CD4-positive, alpha-beta T cell (primary cell): ENCODE measurements at places on chromosomes 6 and 20. TPM values are rescaled to one million over a fixed set of nuclear protein-coding genes. Genes with fewer than 3 reads are reported as not detected.

Gene PRDM13
- not detected for total RNA-seq

GRCh38 chr6:25413207-25413905 lies 134.2 kb downstream of the CARMIL1 start:
- no peak overlapping the region for H3K4me3 ChIP-seq
- no peaks in the 10 kb centered on the region for H3K36me3 ChIP-seq
- no peaks in the 10 kb centered on the region for H3K27me3 ChIP-seq
- no peak overlapping the region for H3K27ac ChIP-seq
- no peak for DNase-seq
- peaks cover 16% of the 10 kb centered on the region for H3K4me1 ChIP-seq

DNA sequence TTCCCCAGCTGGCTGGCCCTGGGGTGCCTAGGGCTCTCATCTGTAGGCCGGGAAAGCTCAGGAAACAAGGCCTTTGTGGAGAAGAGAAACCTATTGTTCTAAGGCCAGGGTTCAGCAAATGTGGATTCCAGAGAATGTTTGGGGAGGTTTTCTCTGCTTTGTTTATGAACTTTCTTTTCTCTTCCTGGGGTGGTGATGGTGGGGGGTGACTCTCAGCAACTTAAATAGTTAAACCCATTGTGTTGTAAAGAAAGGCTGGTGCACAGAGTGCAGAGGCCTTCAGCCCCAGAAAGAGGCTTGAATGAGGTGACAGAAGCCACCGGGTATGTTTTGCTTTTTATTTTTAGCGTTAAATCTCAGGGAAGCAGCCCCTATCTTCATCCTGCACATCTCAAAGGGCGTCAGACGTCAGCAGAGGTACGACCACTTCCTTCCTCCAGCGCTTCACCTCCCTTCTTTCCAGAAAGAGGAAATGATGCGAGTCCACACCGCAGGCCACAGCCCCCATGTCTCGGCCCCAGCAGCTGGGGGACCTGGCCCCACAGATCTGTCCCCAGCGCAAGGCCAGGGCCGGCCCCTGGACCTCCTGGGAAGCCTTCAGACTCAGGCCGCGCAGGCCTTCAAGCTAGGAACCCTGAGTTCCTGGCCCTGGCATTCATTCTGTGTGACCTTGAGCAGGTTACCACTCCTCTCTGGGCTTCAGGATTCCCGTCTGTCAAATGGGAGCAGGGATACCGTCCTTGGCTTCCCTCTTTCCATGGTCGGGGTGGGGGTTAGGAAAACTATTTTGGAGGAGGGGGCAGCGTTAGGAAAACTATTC lies 605 bp upstream of the PPP1R16B start:
- peak overlapping the region; percentile 96 for H3K27ac ChIP-seq
- H3K27me3 ChIP-seq: no peaks in the 10 kb centered on the region
- H3K36me3 ChIP-seq: no peaks in the 10 kb centered on the region
- peaks cover 51% of the 10 kb centered on the region for H3K4me1 ChIP-seq
- peak; percentile 63 for DNase-seq
- H3K4me3 ChIP-seq: peak overlapping the region; percentile 98

DNA sequence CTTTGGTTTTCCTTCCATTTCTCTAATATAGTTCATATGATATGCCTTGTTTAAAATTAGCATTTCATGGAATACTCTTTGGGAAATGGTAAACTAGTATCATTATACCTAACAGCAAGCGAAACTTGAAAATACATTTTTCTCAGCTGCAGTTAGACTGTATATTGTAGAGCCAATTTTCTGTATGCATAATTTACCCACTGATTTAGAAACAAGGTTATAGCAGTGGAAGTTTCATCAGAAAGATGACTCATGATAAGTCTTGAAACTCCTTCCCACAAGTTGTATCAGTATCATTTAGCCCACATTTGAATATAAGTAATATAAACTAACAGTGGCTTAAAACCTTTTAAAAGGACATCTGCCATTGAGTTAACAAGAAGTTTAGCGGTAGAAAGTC lies 164.8 kb upstream of the BMP5 start:
- no peak for DNase-seq
- no peak overlapping the region for H3K27ac ChIP-seq
- H3K36me3 ChIP-seq: no peaks in the 10 kb centered on the region
- H3K4me3 ChIP-seq: no peak overlapping the region
- H3K4me1 ChIP-seq: no peaks in the 10 kb centered on the region
- no peaks in the 10 kb centered on the region for H3K27me3 ChIP-seq

DNA sequence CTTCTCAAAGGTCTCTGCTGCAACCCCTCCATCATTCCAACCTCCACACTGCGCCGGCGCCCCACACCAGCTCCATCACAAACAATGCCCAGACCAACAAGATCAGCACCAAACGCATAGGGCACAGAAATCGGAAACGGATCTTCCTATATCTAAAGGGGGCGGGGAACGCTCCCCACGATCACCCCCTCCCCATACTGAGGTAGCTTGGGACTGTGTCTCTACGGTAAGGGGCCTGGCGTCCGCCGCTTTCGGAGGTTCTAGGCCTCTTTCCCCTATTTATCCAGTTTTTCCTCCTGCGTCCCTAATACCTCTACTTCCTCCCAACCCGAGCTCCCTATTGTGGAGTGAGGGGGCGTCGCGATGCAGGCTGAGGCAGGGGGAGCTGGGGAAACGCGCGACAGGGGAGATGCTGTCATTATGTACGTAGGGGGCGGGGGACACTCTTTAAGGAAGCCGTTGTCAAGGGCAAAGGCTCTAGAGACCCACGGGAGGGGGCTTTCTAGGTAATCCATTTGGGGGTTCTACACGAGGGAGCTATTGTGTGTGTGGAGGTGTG lies 909 bp downstream of the DNAAF9 start:
- no peaks in the 10 kb centered on the region for H3K36me3 ChIP-seq
- DNase-seq: no peak
- peak overlapping the region; percentile 99 for H3K4me3 ChIP-seq
- no peaks in the 10 kb centered on the region for H3K27me3 ChIP-seq
- H3K4me1 ChIP-seq: peaks cover 24% of the 10 kb centered on the region
- peak overlapping the region; percentile 52 for H3K27ac ChIP-seq

Gene TBXT
- not detected for total RNA-seq

Gene SUPT3H
- 10.5 TPM for total RNA-seq

Gene MAPK13
- 58.5 TPM for total RNA-seq

GRCh38 chr6:140050101-140050995 lies 675.9 kb upstream of the CITED2 start:
- no peaks in the 10 kb centered on the region for H3K4me1 ChIP-seq
- no peak overlapping the region for H3K4me3 ChIP-seq
- H3K36me3 ChIP-seq: no peaks in the 10 kb centered on the region

GRCh38 chr6:150352321-150353296 lies 16.2 kb upstream of the IYD start:
- no peak overlapping the region for H3K27ac ChIP-seq
- no peaks in the 10 kb centered on the region for H3K4me1 ChIP-seq
- H3K4me3 ChIP-seq: no peak overlapping the region
- H3K36me3 ChIP-seq: no peaks in the 10 kb centered on the region
- no peaks in the 10 kb centered on the region for H3K27me3 ChIP-seq

GRCh38 chr6:111721753-111722154 lies 116.1 kb upstream of the TRAF3IP2 start:
- no peak overlapping the region for H3K27ac ChIP-seq
- H3K4me3 ChIP-seq: no peak overlapping the region
- H3K4me1 ChIP-seq: peaks cover 67% of the 10 kb centered on the region
- peaks cover 55% of the 10 kb centered on the region for H3K36me3 ChIP-seq

DNA sequence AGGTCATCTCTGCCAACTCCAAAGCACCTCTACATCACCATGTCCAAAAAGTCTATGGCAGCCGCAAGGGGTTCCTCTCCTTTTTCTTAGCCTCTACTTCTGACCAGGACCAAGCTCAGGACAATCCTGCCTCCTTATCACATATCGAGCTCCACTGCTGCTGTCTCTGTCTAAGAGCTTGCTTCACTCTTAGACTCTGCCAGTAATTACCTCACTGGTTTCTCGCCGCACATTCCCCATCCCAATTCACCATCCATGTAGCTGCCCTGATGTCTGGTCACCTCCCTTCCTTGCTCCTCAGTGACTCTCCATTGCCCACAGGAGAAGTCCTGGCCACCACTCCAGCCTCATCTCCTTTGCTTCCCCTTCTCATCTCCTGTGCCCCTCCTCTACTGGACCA lies 24.1 kb upstream of the PI16 start:
- H3K27ac ChIP-seq: no peak overlapping the region
- no peak for DNase-seq
- H3K36me3 ChIP-seq: peaks cover 4% of the 10 kb centered on the region
- peaks cover 6% of the 10 kb centered on the region for H3K4me1 ChIP-seq

Gene NXT1
- 57.1 TPM for total RNA-seq

DNA sequence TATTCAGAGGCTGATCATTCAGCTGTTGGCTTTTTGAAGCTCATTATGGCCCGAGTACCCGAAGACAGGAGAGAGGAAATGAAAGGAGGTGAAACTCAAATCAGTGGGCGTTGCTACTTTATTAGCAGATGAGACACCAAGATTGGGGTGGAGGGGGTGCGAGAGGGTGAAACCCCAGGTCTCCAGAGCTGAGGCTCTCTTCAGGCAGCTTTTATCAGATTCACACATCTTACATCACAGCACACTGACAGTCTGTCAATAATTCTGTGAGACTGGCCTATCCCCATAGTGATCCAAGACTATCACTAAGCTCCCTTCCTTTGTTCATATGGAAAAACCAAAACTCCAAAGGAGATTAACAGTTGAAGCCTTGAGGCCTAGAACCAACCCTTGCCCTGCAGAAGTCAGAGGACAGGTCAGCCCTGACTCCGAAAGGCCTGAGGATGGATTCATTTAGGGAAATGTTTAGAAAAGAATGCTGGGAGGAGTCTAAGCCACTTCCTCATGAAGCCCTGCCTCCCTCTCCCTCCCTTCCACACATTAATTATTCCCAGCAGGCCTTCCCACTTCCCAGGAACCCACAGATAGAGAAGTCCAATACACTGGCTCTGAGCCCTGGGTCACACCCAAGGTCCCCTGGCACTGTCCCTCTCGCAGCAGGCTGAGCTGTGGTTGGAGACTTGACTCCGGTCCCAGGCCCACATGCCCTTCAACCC lies 23.2 kb downstream of the TRERF1 start:
- DNase-seq: no peak
- H3K27me3 ChIP-seq: no peaks in the 10 kb centered on the region
- no peak overlapping the region for H3K4me3 ChIP-seq
- peak overlapping the region; percentile 52 for H3K27ac ChIP-seq
- H3K36me3 ChIP-seq: peaks cover 4% of the 10 kb centered on the region

GRCh38 chr6:31353384-31353945 lies 3.5 kb downstream of the HLA-B start:
- peaks cover 53% of the 10 kb centered on the region for H3K4me1 ChIP-seq
- peaks cover 51% of the 10 kb centered on the region for H3K36me3 ChIP-seq
- H3K4me3 ChIP-seq: peak overlapping the region; percentile 76
- H3K27me3 ChIP-seq: no peaks in the 10 kb centered on the region
- H3K27ac ChIP-seq: peak overlapping the region; percentile 37
- no peak for DNase-seq

DNA sequence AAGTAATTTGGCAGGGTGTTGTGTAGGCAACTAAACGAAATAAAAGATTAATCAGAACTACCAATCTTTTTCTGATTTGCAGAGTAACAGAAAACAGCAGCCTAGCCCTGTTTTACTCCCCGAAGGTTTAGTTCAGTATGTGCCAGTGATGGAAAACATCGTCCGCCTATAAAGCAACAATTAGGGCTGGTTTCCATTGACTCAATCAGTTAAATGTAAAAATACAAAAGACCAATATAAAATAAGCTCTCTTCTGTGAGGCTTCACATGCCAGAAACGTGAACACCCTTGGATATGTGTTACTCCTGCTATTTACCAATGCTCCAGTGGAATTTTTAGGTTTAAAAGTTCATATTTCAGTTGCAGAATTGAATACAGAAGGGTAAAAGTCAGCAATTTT lies 210.5 kb upstream of the RSPO3 start:
- no peaks in the 10 kb centered on the region for H3K4me1 ChIP-seq
- H3K27me3 ChIP-seq: no peaks in the 10 kb centered on the region
- H3K4me3 ChIP-seq: no peak overlapping the region

Gene BPI
- total RNA-seq: not detected

Gene CD83
- total RNA-seq: 36.4 TPM

- H3K4me1 ChIP-seq: peaks cover 16% of the 10 kb centered on the region
- H3K27me3 ChIP-seq: peaks cover 34% of the 10 kb centered on the region
- no peaks in the 10 kb centered on the region for H3K36me3 ChIP-seq
- no peak overlapping the region for H3K4me3 ChIP-seq
- DNase-seq: peak; percentile 83
These were observed 1.4 kb downstream of the NKX2-4 start for GRCh38 chr20:21395666-21396598.

GRCh38 chr6:90892271-90892670 lies 305.4 kb upstream of the MAP3K7 start:
- H3K4me1 ChIP-seq: no peaks in the 10 kb centered on the region
- H3K27me3 ChIP-seq: no peaks in the 10 kb centered on the region
- no peak overlapping the region for H3K27ac ChIP-seq
- H3K4me3 ChIP-seq: no peak overlapping the region
- no peaks in the 10 kb centered on the region for H3K36me3 ChIP-seq
- DNase-seq: no peak

DNA sequence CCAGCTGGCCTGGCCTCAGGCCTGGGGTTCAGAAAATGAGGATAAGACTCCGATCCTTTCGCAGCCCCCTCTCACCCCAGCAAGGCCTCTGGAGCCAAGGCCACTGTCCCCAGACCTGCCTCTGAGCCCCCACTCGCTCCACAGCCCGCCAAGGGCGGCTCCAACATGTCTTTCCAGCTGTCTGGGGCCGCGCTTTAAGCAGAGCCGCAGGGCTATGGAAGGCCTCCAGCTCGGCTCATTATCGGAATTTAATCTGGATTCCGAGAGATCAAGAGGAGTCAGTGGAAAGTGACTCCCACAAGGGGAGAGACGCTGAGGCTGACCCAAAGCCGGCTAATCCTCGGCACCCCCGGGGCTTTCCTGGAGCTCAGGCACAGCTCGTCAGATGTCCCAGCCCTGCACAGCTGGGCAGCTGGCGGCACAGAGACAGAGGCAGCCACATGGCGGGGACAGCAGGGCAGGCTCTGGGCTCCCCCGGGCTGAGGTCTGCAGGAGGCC lies 41.8 kb downstream of the BMP7 start:
- H3K36me3 ChIP-seq: no peaks in the 10 kb centered on the region
- H3K27me3 ChIP-seq: no peaks in the 10 kb centered on the region
- H3K4me3 ChIP-seq: no peak overlapping the region
- H3K27ac ChIP-seq: no peak overlapping the region

- H3K36me3 ChIP-seq: peaks cover 15% of the 10 kb centered on the region
- H3K4me1 ChIP-seq: no peaks in the 10 kb centered on the region
- DNase-seq: no peak
- H3K4me3 ChIP-seq: no peak overlapping the region
- H3K27me3 ChIP-seq: no peaks in the 10 kb centered on the region
These were observed 62.9 kb upstream of the TULP4 start for GRCh38 chr6:158249340-158249836.

GRCh38 chr6:2579241-2579761 lies 171.4 kb downstream of the MYLK4 start:
- H3K36me3 ChIP-seq: no peaks in the 10 kb centered on the region
- no peak overlapping the region for H3K4me3 ChIP-seq
- H3K27me3 ChIP-seq: no peaks in the 10 kb centered on the region

Gene TDRD6
- total RNA-seq: not detected
